Stimulated activated CD4-positive, alpha-beta T cell treated with anti-CD3 and anti-CD28 coated beads, TNF-alpha, amount 100 ng/mL, for 4 hours (primary cell): ENCODE measurements at places on chromosomes 4 and X.

DNA sequence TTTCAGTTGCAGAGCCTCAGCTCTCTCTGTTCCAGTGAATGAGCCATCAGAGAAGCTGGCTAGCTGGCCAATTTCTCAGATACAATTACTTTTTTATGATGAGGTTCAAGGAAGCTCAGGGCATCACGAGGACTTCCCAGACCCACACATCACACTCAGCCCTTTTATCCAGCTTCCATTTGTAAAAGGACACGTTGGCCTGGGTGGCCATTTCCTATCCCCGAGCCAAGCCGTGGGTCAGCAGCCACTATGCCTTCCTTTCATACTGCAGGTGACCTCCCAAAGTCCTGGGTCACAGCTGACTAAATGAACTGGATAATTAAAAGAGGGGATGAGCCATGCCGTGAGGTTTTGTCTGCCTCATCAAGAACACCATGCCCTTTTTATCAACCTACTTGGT is 236.9 kb upstream of the PPARGC1A start:
- DNase-seq, result no peak

DNA sequence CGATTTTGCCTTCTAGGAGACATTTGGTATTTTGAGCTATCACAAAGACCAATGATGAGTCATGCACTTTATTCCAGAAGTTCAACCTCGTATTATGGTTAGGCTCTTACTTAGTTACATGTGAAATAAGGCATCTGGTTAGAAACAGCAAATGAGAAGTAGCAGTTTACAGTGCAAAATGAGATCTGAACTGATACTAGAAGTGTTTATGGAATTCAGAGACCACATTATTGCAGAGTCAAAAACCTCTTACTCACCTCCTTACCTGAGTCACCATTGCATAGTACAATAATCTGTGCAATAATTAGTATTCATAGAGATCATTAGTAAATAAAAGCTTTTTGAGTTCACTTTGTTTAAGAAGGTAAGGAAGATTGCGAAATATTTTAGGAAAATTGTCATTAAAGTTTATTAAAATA is 38.7 kb downstream of the SEC24B start:
- no peak for DNase-seq

DNA sequence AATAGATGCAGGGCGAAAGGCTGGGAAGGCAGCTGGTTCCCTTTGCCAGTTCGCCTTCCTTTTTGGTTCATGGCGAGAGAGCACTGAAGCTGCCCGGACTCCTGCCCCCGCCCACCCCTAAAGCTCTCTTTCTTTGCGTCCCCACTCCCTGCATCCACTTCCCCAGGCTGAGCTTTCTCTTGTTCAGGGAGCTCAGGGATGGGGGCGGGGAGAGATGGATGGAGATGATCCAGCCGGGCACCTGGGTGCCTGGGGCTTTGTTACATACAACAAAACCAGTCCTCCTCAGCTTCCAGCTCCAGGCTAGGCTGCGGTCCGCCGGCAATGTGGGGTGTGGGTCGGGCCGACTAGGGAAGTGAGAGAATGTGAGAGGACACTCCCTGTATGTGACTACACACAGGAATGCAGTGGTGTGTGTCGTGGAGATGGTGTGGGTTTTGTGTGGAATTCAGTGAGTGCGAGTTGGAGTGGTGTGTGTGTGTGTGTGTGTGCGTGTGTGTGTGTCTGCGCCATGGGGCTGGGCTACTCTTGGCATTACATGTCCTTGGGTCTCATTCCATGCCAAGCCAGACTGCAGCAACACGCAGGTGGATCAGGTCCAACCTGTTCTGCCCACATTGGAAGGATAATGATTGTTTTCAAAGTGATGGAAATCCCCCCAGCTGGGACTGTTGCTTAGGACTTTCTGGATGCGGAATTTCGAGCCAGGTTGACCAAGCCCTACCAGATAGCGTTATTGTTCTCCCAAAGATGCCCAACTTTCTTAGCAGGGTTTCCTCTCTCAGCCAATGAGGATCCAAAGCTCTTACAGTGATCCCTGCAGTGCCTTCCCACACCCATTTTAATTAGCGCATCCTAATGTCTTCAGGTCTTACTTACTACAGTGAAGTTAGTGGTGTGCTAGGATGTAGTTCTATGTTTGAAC is 149.4 kb upstream of the CHRDL1 start:
- DNase-seq, result no peak

DNA sequence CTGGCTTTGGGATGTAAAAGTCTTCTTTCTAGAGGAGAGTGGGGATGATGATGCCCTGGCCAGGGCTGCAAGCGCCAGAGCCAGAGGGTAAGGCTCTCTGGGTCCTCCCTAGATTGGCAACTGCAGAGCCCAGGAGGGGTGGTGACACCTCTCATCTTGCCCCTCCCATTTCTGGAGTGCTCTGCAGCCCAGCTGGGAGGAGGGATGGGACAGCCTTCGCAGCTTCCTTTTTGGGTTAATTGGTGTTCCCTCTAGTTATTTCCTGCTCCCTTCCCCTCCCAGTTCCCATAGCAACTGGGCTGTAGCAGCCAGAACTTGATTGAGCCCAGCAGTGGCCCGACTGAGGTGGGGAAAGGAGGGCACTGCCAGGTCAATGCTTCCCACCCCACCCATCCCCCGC is 19.2 kb downstream of the NALF2 start:
- DNase-seq, result no peak

DNA sequence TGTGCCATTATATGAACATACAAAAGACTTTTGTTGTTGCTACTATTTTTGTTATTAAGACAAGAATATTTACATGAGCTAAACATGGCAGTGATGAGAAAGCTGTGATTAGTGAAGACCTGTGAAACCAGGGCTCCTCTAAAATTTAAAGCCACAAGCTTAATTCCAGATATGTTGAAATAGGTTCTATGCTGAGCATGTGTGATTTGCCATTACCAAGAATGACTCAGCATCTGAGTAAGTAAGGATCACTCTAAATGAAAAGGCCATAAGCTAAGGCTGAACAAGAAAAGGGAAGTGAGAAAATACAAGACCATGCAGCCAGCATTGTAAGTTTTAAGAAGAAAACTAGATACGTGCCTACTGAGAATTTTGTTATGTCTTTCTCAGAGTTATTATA is 75.9 kb upstream of the CAMK2D start:
- no peak for DNase-seq

DNA sequence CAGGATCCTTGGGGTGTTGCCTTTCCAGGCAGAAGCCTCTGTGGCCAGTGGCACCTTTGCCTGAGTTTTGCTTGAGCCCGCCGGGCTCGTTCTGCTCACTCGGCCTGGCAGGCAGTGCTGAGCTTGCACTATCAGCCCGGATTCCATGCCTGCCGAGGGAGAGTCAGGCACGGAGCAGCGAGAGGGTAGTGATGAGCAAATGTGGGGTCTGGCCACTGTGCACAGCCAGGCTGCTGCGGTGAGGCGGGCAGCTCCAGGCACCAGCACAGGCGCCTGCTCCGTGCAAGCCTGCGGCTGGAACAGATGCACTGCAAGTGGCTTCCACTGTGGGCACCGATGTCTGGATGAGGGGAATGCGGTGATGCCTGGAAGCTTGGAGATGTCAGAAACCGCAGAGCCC is 619.2 kb downstream of the RAPGEF2 start:
- DNase-seq, result no peak

GRCh38 chr4:30833206-30833605 is 113.0 kb downstream of the PCDH7 start:
- no peak for DNase-seq

- DNase-seq, result no peak
Observed at GRCh38 chr4:40755616-40756015, 5.9 kb downstream of the NSUN7 start.
